ENCODE measurements at places on chromosomes 13 and 19.

- DNase-seq, result no peak
Measured at GRCh38 chr19:30731591-30731990, 359.4 kb downstream of the ZNF536 start.

GRCh38 chr13:65803530-65804392, 1426.4 kb downstream of the PCDH9 start:
- no peak for DNase-seq

GRCh38 chr13:65789815-65790214, 1440.3 kb downstream of the PCDH9 start:
- DNase-seq, result peak; percentile 20

DNA sequence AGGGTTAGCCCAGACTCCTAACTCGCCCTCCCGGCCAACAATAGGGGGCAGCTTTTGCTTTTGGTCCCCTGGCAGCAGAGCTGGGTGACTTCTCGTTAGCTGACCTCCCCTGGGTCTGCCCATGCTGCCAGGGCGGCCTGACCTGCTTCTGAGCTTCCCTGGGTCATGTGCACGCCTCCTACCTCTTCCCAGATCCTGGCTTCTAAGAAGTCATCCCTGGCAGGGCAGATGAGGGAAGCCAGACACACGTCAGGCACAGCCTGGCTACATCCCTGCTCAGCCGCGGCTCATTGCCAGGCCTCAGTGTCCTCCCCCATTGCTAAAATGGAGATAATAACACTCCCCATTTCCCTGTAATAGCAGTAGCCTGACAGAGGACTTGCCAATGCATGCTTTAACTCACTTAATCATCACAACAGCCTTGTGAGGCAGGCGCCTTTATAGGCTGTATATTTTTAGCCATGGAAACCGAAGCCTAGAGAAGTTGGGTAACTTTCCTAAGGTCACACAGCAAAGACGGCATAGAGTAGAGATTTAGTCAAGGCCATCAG, 2.1 kb downstream of the KCNK6 start:
- no peak for DNase-seq

DNA sequence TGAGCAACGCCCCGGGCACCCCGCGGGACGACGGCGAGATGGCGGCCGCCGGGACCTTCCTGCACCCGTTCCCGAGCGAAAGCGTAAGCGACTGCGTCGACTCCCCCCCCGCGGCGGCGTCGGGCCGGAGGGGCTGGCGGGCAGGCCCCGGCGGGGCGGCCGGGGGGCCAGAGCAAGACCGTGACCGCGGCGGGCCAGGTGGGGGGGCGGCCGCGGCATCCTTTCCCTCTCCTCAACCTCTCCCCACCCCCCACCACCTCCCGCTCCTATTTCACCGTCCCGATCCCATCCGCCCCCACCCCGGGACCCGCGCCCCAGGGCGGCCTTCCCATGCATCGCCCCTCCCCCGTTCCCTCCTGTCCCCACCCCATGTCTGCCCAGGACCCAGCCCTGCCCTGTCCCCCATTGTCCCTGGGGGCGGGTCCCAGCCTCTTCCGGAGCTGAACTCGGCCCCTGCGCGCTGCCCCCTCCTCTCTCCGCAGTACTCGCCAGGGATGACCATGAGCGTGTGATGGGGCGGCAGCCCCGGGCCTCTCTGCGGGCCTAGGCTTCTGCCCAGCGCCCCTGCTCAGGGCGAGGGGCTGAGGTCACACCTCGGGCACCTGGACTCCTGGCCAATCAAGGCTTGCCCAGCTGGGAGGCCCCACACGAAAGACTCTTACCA, 4.1 kb downstream of the ISYNA1 start:
- no peak for DNase-seq

DNA sequence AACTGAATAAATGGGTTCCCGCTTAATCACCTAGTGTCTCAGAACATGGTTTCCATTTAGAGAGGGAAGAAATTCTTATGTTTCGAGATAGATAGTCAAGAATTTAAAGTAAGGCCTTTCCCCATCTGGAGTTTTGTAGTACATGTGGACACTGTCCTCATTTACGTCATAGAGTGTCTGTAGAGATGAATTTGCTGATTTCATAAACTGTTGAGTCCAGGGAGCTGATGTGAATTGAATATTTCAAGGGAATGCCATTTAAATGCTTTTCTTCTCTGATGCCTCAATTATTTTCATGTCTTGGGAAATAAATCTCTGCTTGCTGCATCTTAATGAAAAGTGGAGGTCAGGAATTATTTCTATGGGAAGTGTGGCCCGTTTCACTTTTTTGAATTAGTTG, 9.5 kb downstream of the CEBPG start:
- no peak for DNase-seq

DNA sequence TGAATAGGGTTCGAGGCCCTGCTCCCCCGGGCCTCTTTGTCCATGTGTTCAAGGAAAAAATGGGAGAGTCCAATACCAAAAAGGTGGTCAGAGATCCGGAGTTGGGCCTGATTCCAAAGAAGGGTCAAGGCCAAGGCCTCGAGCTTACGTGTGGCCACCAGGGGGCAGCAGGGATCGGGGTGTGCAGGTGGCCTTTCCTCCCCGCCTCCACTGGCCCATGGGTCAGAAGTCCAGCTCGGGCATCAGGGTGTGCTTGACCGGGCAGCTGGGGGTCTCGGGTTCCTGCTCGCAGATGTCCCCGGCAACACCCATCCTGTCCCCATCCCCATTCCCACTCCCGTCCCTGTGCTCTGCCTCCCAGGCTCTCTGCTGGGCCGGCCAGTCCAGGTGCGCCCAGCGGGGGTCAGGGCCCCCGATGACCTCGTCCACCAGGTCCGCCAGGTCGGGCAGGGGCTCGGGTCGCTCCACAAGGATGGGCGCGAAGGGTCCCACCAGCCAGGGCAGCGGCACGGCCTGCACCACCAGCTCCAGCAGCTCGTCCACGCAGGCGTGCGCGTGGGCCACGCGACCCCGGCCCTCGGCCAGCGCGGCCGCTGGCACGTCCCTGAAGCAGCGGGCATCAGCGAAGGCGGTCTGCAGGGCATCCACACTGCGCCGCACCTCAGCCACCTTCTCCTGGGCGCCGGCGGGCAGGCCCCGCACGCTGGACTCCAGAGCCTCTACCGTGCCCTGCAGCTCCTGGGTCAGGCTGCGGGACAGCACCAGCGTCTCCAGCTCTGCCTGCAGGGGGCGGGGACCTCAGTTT, 5.2 kb upstream of the PLIN4 start:
- no peak for DNase-seq

GRCh38 chr13:26011208-26011573, 40.6 kb downstream of the SHISA2 start:
- no peak for DNase-seq

DNA sequence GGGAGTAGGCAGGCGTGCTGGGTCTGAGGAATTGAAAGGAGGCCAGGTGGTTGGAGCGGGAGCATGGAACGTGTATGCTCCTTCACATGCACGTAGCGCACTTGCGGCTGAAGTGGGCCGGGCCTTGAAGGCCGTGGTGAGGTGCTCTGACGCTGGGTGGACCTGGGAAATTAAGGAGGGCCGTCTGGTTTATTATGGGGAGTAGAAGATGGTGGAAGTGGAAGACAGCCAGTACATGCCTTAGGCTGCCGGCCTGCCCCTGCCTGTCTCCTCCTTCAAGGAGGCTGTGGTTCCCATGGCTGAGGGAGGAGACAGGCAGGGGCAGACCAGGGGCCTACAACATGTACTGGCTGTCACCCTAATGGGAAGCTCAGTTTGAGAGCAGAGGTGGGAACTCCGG, 23.9 kb downstream of the GATAD2A start:
- no peak for DNase-seq

DNA sequence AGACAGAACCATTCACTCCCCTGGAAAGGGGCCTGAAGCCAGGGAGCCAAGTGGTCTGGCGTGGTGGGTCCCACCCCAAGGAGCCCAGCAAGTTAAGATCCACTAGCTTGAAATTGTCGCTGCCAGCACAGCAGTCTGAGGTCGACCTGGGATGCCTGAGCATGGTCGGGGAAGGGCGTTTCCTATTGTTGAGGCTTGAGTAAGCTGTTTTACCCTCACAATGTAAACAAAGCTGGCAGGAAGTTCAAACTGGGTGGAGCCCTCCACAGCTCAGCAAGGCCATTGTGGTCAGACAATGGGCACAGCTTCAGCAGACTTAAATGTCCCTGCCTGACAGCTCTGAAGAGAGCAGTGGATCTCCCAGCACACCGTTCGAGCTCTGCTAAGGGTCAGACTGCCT, 195.6 kb upstream of the DACH1 start:
- peak; percentile 6 for DNase-seq

- no peak for DNase-seq
Measured at GRCh38 chr13:22483276-22483675, 697.5 kb upstream of the SGCG start.

- DNase-seq, result peak; percentile 46
Measured at GRCh38 chr19:2983351-2984214, 6.2 kb downstream of the TLE6 start.

DNA sequence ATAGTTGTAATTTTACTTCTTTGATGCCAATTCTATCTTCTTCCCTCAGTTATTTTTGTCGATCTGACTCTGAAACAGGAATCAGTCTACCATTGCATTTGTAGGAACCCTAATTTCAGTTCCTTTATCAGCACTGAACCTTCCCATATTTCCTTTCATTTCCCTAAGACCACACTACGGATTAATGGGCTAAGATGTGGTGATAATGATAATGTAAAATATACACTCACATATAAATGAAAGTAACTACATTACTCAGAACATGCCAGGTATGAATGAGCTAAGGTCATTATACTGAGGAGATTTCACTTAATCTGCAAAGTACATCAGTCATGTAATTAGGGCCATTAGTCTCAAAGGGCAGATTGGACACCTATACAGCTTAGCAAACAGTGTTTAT, 60.2 kb upstream of the RFC3 start:
- DNase-seq, result no peak

DNA sequence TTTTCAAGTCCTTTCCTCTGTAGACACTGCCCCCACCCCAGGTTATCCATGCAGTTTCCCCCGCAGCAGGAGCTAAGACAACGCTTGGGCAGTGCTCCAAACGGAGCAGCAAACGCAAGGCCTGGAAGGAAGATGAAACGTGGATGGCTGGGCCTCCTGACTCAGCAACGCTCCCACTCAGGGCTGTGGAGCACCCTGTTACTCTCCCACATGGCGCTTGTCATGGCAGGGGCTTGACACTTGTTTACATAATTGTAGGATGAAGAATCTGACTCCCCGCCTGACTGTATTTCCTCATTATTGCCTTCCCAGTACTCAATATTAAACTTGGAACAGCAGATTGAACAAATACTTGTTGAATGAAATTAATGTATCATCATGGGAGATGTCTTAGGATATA, 799 bp upstream of the C1QTNF9B start:
- DNase-seq, result no peak

- DNase-seq, result no peak
Measured at GRCh38 chr13:66477816-66478215, 752.3 kb downstream of the PCDH9 start.

DNA sequence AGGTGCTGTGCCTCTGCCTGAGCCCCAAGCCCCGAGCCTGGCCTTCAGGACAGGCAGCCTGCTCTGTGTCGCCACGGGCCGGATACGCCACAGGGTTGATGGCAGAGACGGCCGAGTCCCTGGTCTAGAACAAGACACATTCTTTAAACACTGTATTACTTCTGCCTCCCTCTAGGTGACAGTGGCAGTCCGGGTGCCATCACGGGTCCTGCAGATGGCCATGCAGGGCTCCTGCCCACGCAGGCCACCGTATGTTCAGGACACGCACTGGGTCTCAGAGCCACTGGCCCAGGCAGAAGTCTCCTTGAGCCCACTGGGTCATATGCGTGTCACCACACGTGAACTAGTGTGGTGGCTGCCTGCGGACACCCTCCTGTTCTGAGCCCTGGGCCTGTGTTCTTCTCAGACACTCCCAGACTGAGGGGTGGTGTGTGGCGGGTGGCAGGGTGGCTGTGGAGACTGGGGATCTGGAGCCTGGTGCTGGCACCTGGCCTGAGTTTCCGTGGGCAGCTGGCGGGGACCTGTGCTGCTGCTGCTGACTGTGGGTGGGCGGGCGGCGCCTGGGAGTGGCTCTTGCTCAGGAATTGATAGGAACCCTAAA, 4.4 kb downstream of the PLEKHJ1 start:
- no peak for DNase-seq

DNA sequence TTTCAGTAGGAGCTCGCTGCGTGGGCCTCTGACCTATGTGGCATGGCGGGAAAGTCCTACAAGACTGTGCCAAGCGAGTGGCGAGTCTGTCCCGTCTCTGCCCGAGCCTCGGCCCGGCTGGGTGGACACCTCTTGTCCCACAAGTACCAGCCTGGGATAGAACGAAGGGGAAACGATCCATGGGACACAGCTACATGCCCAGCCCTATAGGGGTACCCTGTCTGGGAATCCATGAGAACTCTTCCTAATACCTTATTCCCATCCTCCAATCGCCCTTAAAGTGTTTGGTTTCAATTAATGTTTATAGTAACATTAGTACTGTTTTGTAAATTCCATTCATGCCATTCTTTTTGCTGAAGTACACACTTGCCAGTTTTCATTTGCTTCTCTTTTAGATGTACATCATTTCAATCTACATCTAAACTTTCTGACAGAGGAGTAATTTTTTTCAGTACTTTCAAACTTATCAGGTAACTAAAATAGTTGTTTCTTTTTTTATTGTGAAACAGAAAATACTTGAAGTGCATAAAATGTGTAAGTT, 667 bp upstream of the ZNF790 start:
- DNase-seq, result peak; percentile 42

- no peak for DNase-seq
Measured at GRCh38 chr19:42111384-42111783, 20.9 kb downstream of the POU2F2 start.

- DNase-seq, result peak; percentile 25
Measured at GRCh38 chr13:40059540-40060232, 404.2 kb downstream of the COG6 start.

GRCh38 chr13:67619351-67619994, 389.3 kb upstream of the PCDH9 start:
- peak; percentile 53 for DNase-seq

DNA sequence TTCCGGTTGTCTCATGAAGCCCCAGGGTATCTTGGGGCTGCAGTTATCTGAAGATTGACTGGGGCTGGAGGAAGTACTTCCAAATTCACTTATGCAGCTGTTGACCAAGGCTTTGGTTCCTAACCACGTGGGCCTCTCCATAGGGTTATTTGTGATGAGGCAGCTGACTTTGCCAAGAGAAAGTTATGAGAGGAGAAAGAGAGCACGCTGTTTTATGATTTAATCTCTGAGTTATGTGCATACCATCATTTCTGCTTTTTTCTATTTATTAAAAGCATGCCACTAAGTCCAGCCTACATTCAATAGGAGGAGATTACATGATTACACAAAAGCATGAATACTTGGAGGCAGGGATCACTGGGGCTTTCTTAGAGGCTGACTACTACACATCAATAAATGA, 215.5 kb downstream of the NHLRC3 start:
- DNase-seq, result no peak

- no peak for DNase-seq
Measured at GRCh38 chr13:107427536-107427935, 787.8 kb downstream of the LIG4 start.
